ENCODE measurements at places on chromosomes 1 and 21.

GRCh38 chr21:25776440-25776839 lies 41.7 kb downstream of the GABPA start:
- no peak for DNase-seq

DNA sequence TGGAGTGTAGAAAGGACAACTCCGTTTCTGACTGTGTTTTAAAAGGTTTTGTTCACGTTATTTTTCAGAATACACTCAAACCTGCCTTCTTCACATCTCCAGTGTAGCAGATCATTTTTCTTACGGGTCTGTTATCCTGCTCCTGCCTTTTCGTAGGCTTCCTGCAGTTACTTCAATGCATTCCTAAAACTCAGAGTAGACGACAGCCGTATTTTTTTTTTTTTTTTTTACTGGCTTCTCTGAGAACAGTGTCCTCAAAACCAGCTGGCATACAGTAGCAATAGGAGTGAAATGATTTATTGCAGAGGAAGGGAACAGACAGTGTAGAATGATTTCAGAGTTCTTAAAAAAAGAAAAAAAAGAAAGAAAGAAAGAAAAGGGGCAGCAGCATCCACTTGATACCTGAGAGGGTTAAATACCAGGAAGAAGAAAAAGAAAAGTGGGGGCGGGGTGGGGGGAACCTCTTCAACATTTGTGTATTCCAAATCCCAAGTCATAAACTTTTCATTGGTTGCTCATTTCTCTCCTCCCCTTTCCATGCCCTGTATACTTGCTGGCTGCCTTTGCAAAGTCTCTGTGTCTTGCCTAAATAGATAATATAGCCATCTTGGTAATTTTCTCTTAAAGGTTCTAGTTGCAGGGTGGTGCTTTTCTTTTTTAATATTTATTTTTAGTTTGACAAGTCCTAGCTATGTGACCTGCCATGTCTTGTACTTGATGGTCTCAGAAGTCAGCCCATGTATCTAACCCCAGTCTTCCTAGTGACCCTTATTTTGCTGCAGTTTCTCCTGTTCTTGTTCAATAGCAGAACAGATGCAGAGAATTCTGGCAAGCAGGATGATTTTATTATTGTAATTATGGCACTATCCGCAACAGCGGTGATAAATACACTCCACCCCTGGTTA lies 2.8 kb downstream of the TGFB2 start:
- no peak for DNase-seq

- DNase-seq, result no peak
Observed at GRCh38 chr1:245153552-245154428, 995 bp upstream of the KIF26B start.

GRCh38 chr1:228307218-228308023 lies 99.2 kb downstream of the TRIM11 start:
- DNase-seq, result no peak

DNA sequence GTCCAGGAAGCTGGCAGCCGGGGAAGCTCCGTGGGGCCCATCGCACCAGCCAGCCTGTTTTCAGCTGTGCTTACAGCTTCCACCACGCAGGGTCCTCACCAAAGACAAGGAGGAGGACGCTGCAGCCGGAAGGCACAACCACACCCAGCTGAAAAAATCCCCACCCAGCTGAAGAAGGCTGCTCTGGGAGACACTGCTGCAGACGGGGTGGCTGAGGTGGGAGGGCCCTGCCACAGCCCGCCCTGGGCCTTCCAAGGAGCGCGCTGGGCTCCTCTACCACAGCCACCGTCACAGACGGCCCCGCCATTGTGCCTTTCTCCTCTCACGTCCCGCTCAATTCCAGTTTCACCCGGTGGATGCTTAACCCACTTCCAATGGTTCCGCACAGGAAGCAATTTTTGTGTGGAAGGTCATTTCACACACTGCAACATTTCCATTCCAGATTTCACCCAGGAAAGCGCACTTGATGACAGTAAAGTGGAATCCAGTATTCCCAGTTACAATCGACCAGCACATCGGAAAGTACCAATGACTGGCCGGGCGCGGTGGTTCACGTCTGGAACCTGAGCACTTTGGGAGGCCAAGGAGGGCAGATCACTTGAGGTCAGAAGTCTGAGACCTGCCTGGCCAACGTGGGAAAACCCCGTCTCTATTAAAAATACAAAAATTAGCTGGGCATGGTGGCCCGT lies 47.9 kb downstream of the NPHP4 start:
- DNase-seq, result no peak

DNA sequence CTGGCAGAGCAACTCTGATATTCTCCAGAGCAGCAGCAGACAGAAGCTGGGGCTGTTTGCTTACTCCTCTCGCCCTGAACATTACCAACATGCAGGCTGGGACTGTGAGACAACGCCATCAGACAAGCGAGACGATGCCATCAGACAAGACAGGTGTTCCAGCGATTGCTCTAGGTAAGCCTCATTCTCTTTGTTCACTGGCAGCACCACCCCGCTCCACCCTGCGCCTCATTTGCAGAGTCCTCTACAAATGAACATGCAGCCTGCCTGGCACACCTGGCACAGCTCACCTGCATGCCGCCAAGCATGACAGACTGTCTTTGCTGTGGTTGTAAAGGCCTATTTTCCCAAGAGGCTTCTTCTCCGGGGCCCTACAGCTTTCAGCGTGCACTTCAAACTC lies 346.2 kb downstream of the SMYD3 start:
- no peak for DNase-seq

DNA sequence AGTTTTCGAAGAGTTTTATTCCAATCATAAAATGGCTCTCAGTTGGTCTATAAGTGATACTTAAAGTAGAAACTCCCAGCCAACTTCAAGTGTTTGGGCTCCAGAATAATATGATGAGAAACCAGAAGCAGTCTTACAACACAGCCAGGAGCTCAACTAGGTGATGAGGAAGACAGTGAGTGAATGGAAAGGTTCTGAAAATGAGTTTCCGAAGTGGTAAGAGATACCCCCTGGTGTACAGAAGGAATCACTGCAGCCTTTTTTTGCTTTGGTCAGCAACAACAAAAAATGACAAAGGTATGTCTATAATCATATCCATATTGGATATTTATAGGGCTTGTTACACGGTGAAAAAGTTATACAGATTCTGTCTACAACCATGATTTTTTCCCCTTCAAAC lies 16.5 kb downstream of the KRTAP19-1 start:
- no peak for DNase-seq

DNA sequence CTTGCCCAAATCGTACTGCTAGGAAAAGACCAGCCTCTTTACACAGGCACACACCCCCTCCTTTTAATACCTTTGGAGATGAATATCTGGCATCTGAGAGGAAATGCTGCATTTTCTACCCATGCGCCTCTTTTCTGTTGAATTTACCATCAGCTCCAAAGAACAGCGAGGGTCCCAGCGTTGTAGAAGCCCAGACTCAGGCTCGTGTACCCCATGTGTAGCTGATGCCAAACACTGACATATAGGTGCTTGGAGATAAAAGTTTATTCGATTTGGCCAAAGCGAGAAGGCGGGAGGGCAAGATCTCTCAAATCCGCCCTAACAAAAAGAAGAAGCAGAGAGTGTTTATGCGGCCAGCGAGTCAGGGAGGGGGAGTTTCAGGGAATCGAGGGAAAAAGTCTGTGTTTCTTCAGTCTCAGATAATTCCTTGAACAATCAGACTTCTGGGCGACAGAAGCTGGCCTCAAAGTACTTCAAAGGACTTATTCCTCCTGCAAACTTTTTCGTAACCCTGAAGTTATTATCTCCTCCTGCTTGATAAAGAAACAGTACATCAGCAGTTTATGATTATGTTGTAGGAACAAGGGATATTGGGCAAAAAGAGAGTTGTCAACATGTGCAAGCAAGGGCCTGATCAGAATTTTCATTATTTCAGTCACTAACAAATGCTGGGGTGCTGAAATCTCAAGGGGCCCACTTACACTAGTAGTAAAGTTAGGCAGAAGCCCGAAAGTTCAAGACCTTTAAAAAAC lies 642 bp upstream of the CREG1 start:
- no peak for DNase-seq

Measured in esophagus squamous epithelium (tissue), 5 donors.